Inflammatory macrophage treated with lipopolysaccharide for 1 hour (primary cell): ENCODE measurements at places on chromosomes 3 and 15.
A peak's percentile ranks its signal among the peaks of the same experiment; 100 is the strongest.

DNA sequence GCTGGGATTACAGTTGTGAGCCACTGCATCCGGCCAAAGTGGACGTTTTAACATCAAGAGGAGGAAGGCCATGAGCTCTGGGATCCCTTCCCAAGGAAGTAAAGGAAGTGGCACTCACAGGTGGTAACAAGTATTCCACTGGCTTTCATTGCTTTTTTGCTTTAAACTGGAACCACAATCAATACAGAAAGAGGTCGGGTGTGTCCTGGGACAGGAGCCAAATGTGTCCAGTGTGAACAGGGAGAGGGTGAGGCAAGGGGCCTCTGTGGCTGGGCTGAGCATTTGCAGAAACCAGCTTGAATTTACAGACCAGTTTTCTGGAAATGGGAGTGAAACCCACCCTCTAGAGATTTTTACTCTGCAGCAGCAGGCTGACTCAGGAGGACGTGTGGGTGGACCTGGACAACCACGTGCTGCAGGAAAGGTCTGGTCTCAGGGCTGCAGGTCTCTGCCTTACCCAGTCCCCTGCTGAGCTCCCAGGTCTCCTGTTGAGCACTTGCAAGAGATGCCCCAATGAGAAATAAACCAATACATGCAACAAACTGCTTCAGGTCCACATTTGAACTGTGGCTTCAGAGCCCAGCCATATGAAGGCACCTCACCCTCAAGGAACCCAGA, 42.8 kb upstream of the TMEM115 start:
- no peak for DNase-seq

- DNase-seq: peak; percentile 32
Measured at GRCh38 chr15:80982205-80982604, 7.4 kb downstream of the MESD start.

GRCh38 chr3:130757611-130758150, 11.1 kb upstream of the PIK3R4 start:
- no peak for DNase-seq

DNA sequence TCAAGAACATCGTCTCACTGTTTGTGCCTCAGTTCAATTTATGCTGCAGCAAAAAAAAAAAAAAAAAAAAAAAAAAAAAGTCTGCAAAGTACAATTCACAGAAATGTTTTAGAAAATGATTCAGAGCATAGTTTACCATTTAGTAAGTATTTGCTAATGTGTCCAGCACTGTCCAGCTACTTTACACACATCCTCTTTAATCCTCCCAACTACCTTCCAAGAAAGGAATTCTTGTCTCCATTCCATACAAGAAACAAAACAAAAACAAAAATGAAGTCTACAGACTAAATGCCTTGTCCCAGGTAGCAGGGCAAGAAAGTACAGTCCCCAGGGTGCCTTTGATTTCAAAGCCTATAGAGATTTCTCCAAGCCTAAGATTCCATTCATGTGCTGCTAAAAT, 38.9 kb upstream of the SNTN start:
- no peak for DNase-seq

DNA sequence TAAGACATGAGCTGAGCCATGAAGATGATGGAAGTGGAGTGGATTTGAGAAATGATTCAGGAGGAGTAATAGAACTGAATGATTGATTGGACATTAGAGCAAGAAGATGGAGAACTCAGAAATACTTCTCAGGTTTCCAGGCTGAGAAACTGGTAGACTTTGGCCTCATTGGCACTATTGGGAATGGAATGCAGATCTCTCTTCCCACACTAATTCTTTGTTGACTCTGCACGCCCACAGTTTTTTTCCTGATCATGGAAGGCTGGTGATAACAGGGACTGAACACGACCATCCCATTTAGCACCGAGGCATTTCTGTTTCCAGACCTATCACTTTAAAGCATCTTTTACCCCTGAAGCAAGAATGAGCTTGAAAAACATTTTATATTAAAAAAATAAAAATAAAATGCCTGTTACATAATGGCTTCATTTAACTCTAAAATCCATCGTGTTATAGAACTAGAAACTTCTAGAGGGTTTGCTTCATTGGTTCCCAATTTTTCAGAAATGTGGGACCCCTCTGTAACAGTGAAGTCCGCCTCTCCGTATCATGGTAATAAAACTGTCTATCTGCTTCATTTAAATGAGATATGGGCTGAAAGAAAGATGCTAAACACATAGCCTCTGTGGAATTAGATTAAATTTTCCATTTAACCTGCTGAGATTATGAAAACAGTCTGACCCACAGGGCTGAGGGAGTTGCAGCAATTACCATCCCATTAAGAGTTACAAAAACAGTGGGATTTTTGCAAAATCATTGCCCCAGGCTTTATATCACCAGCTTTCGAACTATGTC, 562.0 kb upstream of the CFAP20DC start:
- no peak for DNase-seq
